ENCODE measurements at places on chromosomes 12 and 14.
A peak's percentile ranks its signal among the peaks of the same experiment; 100 is the strongest.

- no peak for DNase-seq
Observed at GRCh38 chr12:116430911-116431565, 128.1 kb upstream of the MAP1LC3B2 start.

DNA sequence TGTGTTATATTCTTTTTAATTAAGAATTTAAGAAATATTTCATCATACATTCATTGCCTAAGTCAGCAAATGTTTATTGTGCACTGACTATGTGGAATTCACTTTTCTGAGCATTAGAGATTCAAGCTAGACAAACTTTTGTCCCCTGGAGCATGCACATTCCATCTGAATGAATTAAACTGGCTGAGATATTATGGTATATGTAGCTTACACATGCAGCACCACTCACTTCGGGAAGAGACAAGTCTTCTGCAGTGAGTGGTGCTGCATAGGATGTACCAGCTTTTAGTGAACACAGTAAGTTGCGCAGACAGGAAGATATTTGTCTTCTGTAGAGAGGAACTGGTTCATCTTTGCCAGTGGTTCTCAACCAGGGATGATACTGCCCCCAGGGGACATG is 318.4 kb downstream of the SYT1 start:
- no peak for DNase-seq

DNA sequence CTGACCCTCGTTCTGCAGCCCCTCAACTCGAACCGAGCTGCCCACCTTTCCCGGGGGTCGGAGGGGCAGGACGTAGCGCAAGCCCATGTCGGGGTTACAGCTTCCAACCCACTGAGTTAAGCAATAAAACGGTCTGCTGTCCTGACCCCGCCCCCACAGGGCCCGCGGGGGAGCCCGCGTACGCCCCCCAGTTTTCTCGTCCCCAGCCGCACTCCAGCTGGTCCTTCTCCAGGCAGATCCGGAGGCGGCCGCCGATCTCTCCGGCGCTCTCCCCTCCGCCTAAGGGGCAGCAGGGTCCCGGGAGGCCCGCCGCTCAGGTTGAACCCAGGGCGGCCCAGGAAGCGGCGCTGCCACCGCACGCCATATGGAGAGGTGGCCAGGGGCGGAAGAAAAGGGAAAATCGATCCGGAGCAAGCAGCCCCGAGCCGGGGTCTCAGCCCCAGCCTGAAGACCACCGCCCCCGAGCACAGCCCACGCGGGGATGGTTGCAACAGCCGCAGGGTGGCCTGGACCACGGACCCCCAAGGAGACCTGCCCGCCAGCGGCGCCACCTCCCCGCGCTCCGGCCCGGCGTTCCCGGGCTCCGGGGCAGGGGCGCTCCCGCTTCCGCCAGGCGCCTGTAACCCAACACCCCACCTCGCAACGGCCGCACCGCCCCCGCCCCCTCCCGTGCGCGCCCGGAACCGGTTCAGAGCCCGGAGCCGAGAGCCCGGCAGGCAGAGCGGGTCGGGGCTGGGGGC is 760 bp downstream of the ACTN1 start:
- no peak for DNase-seq

GRCh38 chr12:14238221-14238792 is 127.2 kb upstream of the ATF7IP start:
- peak; percentile 52 for DNase-seq

- DNase-seq: peak; percentile 29
Observed at GRCh38 chr12:14275886-14276285, 89.6 kb upstream of the ATF7IP start.

DNA sequence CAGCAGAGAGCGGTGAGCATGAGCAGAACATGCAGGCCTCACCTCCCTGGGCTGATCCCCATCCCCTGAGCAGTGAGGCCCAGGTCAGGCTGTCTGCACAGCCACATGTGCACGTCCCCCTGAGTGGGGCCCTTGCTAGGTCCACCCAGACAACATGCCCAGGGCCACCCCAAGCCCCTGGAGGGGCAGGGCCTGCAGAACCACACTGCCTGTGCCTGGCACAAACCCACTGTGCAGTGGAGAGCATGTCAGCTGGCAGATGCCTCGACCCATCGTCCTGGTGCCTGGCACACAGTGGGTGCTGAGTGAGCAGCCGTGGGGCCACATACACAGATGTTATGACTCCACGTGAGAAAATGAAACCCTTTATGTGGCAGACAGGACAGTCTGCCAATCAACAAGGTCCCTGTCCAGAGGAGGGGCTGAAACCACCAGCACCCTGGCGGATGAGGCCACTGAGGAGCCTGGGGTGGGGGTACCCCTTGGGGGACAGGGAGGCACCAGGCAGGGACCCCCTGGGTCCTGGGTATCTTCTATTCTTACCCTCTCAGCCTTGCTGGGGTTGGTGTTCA is 8.3 kb downstream of the ANHX start:
- DNase-seq: no peak

- DNase-seq: no peak
Observed at GRCh38 chr14:77409131-77409533, 14.2 kb downstream of the NOXRED1 start.

GRCh38 chr12:7121324-7121723 is 7.4 kb downstream of the RBP5 start:
- no peak for DNase-seq

- no peak for DNase-seq
Observed at GRCh38 chr14:70084226-70084625, 104.5 kb downstream of the SLC8A3 start.

DNA sequence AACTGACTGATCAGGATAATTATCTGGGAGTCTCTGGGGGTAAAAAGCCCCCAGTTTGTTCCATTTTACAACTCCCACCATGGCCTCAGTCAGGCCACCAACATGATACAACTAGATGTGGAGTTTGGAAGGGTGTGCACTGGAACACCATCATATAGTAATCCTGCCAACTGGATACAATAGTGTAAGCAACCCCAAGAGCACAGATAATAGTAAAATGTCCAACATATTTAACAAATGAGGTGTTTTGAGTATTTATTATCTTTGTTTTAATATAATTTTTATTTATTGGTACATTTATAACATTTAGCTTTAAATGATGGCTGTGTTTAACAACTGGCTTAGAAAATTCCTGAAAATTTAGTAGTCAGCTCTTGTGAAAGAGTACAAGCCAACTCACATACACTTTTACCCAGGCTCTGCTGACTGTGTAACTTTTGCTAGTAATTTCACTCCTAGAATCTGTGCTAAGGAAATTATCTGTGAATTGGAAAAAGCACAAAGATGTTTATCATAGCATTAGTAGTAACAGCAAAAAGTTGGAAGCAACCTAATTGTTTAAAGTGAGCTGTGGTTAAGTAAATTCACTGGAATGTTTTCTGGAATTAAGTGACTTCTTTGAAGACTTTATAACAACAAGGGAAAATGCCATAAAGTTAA is 196.8 kb downstream of the RAD51B start:
- no peak for DNase-seq

- DNase-seq: no peak
Observed at GRCh38 chr14:94659901-94660300, 47.7 kb downstream of the SERPINA3 start.

DNA sequence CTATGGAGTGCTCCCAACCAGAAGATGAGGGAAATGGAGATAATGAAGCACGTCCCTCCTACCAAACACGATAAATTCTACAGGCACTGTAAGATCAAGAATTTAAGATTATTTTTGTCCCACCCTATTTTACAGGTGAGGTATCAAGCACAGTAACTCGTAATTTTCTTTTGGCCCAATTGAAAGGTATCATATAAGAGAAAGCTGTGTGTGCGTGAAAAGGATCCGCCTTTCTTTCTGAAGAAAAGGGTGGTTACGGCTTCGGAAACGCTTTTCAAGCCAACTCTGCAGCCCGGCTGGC is 733 bp upstream of the KLHDC2 start:
- no peak for DNase-seq

DNA sequence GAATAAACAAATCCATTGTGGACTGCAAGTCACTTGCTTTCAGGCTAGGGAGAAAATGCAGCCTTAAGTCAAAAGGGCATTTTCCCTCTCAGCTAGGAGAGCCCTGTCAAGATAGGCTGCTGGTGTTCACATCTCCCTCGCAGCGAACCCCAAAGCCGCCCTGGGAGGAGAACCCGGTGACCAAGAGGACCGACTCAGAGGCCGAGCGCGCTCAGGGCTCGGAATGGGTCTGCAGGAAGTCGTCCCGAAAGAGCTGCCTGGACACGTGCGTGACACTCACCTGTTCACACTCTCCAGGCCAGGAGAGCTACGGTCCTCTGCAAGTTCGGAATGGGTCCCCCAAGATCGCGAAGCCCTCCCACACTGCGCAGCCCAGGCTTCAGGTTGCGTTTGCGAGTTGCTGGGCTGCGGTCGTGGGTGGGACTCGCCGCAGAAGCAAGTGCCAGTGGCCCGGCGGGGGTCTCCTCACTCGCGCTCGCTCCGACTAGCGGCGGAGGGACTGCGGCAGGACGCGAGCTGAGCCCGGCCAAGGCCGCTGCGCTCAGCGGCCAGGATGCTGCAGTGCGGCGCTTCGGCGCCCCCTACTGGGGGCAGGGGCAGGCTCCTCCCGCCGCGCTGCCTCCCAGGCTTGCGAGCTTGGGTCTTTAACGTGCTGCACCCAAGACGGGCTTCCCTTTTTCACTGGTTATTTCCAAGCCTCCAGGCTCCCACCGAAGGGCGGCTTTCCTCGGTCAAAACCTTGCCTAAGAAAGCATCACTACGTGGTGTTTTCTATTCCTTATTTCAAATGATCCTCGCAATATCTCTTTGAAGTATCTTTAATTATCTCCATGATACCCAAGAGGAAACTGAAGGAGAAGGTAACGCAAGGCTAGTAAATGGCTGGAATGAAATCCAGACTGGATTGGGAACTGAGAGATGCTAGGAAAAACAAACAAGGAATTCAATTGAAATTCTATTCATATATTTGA is at the start of gene RERG:
Gene RERG (minus strand): TSS at position 503 of the 971 bp plus-strand sequence. CDS start 3,928 bp downstream, outside the sequence.
- DNase-seq: peak; percentile 67

DNA sequence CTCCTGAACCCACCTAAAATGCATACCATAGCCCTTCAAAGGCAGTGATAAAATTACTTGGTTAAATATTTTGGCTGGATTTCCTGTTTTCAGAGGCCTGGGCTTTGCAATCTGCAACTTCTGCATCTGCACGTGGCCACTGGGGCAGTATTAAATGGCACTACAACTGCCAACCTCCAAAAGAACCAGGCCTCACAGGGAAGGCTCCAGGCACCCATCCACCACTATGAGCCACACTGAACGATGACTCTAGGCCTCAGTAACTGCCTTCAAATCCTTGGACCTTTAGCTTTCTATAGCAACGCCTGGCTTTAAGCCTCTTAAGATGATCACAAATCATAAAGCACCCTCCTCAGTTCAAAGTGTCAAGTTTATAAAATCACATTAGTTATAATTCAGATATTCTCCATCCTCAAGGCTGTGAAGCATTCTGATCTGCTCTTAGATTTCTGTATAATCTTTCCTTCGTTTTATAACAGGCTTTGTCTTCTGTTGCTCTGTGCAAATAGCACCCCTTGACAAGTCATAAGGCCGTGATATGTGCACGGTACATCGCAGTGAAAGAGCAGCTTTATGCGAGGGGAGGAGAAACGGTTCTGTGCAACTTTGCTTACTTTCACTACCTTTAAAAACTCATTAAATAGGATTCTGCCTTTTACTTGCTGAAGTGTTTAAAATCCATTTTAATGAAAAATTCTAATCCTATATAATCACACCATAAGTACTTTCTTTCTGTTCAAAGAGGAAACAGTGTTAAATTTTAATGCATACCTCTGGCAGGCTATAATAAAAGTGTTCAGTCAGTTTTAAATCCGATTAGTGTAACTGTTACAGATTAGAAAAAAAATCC is 196.4 kb upstream of the G2E3 start:
- DNase-seq: no peak

DNA sequence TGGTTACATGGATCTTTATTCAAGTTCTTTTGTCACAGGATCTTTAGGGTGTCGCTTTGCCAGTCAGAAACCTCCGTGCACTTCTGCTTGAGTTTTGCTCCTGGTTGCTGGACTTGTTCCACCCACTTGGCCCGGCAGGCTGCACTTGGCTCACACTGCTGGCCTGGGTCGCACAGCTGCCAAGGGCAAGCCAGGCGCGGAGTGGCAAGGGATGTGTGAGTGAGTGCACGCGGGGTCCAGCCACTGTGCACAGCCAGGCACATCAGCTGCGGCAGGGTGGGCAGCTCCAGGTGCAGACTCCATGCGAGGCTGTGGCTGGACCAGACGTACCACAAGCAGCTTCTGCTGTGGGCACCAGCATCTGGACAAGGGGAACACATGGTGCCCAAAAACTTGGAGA is 76.6 kb downstream of the DERA start:
- no peak for DNase-seq

DNA sequence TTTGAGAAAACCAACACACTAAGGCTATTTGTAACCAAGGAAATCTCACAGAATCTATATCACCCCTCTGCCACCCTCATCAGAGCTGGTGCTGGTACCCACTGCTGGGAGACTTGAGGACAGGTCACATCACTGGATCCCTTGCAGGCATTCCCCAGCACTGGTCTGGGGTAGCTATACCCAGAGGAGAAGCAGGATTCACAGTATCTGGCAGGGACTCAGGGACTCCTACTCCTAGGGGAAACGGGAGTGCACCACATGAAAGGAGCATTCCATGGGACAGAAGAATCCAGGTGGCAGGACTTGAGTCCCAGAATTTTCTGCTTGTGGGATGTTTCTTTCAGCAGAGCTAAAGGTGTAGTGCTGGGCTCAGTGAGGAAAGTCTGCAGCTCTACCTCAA is 223.2 kb downstream of the ADGRD1 start:
- no peak for DNase-seq

DNA sequence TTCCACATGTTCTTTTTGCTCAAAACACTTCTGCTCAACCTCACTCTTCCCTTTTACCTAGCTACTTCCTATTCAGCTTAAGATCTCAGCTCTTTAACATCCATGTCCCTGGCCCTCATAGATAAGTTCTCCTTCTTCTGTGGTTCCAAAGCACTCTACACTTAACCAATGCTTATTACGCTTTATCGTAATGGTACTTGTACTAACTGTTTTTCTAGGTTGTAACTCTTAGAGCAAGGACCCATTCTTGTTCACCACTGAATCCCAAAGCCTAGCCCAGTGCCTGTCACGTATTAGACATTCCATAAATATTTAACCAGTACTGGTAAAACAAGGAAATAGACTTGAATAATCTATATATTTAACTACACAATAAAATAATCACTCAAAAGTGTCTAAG is 5.3 kb downstream of the SLC41A2 start:
- no peak for DNase-seq

DNA sequence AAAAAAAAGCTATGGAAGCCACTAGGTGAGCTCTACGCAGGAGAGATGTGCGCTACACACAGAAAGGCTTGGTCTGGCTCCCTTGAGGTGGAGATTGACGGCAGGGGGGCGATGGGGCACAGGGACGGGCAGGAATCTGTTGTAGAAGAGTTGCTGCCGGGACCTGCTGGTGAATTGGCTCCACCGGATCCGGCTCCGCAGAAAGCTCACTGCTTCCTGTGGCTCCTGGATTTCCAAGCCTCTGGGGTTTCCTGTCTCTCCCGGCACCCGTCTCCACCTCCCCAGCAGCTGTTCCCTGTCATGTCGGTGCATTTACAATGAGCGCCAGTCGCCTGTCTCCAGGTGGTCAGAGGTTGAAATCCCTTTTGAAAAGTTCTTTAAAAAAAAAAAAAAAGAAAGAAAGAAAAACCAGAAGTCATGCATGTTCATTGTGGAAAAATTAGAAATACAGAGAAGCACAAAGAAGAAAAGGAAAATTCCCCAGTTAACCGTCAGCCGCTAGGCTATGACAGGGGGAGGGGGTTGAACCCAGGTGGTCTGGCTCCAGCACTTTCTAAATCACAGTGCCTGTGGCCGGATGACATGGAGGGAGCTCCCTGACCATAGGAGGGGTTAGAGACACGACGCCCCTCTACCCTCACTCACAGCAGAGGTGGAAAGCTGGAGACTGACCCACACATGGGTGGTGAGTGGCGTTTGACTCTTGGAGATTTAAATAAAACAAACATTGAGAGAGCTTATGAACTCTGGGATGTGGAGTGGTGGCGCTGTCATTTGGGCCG is 20.8 kb downstream of the FAM222A start:
- DNase-seq: no peak

Measured in CD4-positive, alpha-beta T cell treated with Interleukin-1 beta for 1 hour (primary cell).